ENCODE measurements at places on chromosomes 3 and 15.

DNA sequence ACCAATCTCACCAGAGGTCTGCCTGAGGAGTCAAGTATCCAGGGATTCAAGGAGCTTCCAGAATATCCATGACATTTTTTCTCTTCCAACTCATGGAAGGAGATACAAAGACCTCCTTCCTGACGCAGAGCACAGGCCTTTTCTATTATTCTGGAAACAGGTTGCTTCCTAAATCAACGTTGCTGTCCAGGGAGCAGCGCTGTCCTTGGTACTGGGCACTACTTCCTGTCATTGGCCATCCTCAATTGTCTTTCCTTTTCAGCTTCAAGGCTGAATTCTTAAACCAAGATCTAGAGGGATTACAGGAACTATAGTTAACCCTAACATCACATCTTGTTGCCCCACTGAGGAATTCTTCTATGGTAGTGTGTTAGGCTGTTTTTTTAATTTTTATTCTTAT lies 50.4 kb upstream of the TBC1D21 start:
- peak; percentile 22 for DNase-seq

GRCh38 chr3:109772520-109772919 lies 435.2 kb upstream of the DPPA4 start:
- DNase-seq, result peak; percentile 6

GRCh38 chr3:70871909-70872656 lies 559.6 kb upstream of the MDFIC2 start:
- DNase-seq, result peak; percentile 96

- no peak for DNase-seq
Observed at GRCh38 chr3:95277613-95278012, 1214.8 kb downstream of the NSUN3 start.

DNA sequence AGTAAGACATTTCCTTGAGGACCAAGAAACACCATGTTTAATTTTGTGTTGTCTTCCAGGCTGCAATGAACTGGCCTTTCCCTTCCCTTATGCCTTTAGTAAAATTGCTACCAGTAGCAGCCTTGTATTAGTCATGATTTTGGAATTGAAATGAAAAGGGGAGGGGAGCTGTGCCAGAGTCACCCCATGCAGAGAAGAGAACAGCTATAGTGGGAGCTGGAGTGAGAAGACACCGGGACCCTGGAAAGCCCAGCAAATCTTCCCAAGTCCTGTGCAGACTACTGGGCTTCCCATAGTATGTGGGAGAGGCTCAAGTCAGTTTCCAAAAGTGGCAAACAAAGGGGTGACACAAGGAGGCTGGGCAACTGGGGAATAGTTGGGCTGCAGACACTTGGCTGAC lies 178.5 kb downstream of the NR1D2 start:
- peak; percentile 52 for DNase-seq

GRCh38 chr3:126014252-126014651 lies 45.3 kb downstream of the ROPN1B start:
- peak; percentile 82 for DNase-seq

DNA sequence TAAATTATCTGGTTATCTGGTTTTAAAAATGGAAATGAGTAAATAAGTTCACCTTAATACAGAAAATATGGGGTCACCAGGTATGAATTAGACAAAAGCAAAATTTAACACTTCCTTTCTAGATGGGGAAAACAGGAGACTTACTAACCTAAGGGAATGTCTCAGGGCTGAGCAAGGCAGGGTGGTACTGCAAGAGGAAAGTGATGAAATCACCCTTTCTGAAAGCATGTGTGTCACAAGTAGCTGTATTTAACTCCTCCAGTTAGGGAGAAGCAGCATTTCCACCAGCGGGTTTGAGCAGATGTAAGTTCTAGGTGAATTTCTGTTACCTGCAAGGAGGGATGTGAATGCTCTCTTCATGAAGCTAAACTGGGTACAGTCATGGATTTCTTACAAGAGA lies 629.1 kb downstream of the MECOM start:
- DNase-seq, result peak; percentile 60

DNA sequence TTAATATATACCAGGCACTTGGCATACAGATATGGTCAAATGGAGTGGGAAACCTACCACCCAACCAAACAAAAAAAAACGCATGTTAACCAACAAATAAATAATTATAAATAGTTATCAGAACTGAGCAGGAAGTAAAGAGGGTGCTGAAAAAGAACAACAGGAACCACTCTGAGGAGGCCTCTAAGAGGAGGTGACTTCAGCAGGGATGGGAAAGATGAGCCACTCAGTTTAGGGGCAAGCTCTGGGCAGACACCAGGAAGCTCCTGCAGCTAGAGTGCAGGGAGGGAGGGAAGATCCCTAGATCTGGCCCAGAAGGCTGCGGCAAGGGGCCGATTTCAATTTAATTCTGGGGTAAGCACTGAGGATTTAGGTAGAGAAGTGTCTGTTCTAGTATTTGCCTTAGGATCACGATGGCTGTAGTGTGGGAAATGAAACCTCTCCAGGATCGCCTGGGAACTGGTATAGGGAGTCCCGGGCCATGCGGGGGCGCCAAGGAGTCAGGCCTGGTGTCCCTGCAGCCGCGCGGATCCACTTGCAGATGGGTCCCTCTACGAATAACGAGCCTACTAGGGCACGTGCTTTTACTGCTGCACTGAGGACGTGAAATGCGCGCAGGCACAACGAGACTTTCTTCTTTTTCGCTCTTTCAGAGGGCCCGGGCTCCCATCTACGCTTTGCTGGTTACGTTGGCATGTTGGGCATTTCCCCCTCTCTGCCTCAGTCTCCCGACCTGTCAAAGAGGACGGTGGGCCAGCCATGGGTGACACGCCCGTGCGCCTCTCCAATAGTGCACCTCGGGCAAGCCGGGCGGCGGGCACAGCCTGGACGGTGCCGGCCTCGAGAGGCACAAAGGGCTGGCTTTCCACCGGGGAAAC lies 1.5 kb upstream of the LIMD1 start:
- peak; percentile 87 for DNase-seq

- no peak for DNase-seq
Observed at GRCh38 chr3:39531066-39531465, 63.6 kb downstream of the MOBP start.

GRCh38 chr3:193879099-193879863 lies 256.7 kb upstream of the HES1 start:
- DNase-seq, result no peak

- DNase-seq, result peak; percentile 69
Observed at GRCh38 chr3:72487946-72488737, 360.1 kb downstream of the SHQ1 start.

GRCh38 chr3:140128631-140129030 lies 193.6 kb downstream of the CLSTN2 start:
- DNase-seq, result peak; percentile 28

Data from AG10803 (cell line).